Effector memory CD8-positive, alpha-beta T cell (primary cell): ENCODE measurements at places on chromosomes 16 and 17.

- H3K27me3 ChIP-seq, result peaks cover 73% of the 10 kb centered on the region
- H3K4me3 ChIP-seq, result no peak overlapping the region
- H3K27ac ChIP-seq, result no peak overlapping the region
These were observed 40.4 kb upstream of the NDRG4 start for GRCh38 chr16:58459344-58460218.

- H3K36me3 ChIP-seq, result no peaks in the 10 kb centered on the region
- H3K27me3 ChIP-seq, result no peaks in the 10 kb centered on the region
- DNase-seq, result no peak
- H3K4me3 ChIP-seq, result no peak overlapping the region
These were observed 33.0 kb downstream of the ANKFN1 start for GRCh38 chr17:56186222-56186786.

GRCh38 chr16:65538976-65539375, 417.1 kb upstream of the CDH11 start:
- H3K36me3 ChIP-seq, result peaks cover 4% of the 10 kb centered on the region
- no peak for DNase-seq
- H3K27me3 ChIP-seq, result no peaks in the 10 kb centered on the region
- no peaks in the 10 kb centered on the region for H3K4me1 ChIP-seq
- no peak overlapping the region for H3K4me3 ChIP-seq

DNA sequence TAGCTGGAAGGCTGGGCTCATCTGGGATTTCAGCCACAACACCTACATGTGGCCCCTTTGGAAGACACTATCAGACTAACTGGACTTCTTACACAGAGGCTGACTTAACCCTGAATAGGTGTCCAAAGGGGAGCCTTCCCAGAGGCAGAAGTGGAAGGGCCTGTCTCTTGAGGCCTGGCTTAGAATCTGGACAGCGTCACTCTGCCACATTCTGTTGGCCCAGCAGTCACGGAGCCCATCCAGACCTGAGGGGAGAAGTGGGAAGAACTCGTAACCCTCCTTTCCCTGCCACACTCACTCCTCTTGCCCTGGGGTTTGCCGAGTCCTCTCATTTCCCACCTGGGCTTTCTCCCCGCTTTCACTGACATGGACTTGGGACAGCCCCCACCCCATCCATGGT, 170.5 kb downstream of the C16orf95 start:
- H3K4me1 ChIP-seq, result no peaks in the 10 kb centered on the region
- H3K36me3 ChIP-seq, result no peaks in the 10 kb centered on the region
- no peak overlapping the region for H3K4me3 ChIP-seq
- no peak overlapping the region for H3K27ac ChIP-seq
- no peak for DNase-seq
- no peaks in the 10 kb centered on the region for H3K27me3 ChIP-seq

GRCh38 chr17:39663688-39664580, 1.2 kb upstream of the TCAP start:
- no peak overlapping the region for H3K4me3 ChIP-seq
- peak overlapping the region; percentile 57 for H3K27ac ChIP-seq
- peaks cover 11% of the 10 kb centered on the region for H3K36me3 ChIP-seq
- peaks cover 10% of the 10 kb centered on the region for H3K4me1 ChIP-seq

DNA sequence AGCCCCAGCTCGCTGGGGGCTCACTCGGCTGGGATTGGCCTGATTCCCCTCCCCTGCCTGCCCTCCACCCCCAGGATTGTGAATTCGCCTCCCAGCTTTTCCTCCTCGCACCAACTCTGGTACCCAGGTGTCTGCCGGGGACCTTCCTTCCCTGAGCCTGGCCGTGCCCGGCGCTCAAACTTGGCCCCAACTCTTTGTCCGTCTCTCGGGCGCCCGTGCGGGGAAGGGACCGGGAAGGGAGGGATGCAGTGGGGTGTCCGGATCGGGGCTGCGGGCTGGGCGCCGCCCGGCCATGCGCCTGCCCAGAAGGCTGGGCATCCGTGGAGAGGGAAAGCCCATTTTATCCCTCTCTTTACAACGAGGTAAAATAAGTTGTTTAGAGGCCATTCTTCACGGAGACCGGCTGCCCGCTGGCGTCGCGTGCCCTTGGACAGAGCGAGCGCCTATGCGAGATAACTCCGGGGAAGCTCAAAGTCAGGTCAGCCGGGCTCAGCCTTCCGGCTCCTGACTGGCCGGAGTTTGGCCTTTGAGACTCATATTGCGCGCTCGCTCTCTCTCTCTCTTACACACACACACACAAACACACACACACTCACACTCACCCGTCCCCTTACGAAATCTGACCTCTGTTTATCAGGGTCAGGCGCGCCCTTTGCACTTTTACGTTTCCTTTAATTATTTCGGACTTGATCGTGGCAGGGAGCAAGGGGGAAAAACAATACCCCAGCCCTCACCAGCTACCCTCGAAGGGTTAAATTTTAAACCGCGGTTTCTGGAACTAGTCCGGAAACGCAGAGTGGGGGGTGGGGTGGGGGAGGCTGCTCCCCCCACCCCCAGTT, 774 bp upstream of the MAF start:
- H3K27me3 ChIP-seq, result no peaks in the 10 kb centered on the region
- peaks cover 14% of the 10 kb centered on the region for H3K4me1 ChIP-seq
- H3K27ac ChIP-seq, result peak overlapping the region; percentile 90
- DNase-seq, result peak; percentile 5
- H3K4me3 ChIP-seq, result peak overlapping the region; percentile 92
- H3K36me3 ChIP-seq, result peaks cover 40% of the 10 kb centered on the region

DNA sequence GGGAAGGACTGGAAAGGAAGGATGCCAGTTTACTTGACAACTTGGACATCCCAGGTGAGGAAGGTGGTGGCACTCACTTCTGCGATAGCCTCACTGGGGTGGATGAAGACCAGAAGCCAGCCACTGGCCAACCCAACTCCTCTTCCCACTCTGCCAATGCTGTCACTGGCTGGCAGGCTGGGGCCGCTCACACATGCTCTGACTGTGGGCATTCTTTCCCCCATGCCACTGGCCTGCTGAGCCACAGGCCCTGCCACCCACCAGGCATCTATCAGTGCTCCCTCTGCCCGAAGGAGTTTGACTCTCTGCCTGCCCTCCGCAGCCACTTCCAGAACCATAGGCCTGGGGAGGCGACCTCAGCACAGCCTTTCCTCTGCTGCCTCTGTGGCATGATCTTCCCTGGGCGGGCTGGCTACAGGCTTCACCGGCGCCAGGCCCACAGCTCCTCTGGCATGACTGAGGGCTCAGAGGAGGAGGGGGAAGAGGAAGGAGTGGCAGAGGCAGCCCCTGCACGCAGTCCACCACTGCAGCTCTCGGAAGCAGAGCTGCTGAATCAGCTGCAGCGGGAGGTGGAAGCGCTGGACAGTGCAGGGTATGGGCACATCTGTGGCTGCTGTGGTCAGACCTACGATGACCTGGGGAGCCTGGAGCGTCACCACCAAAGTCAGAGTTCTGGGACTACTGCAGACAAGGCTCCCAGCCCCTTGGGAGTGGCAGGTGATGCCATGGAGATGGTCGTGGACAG, 4.5 kb downstream of the ZNF646 start:
- peaks cover 44% of the 10 kb centered on the region for H3K36me3 ChIP-seq
- H3K4me3 ChIP-seq, result no peak overlapping the region
- peak overlapping the region; percentile 75 for H3K27ac ChIP-seq
- DNase-seq, result no peak
- H3K4me1 ChIP-seq, result peaks cover 31% of the 10 kb centered on the region

DNA sequence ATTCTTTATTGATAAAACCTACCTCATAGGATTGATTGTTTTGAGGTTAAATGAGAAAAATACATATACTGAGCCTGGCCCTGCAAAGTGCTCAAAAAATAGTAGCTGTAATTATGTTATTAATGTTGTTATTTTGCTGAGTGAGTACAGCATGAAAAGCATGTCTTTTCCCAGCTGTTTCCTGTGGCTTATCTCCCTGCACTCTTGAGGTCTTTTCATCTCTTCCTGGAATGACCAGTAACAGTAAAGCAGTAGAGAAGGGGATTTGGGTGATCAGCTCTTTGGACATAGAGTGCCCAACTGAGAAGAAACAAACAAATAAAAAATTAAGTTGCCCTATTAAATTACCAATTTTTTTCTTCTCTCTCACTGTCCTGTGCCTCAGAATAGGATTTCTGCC, 53.7 kb downstream of the NFAT5 start:
- H3K27me3 ChIP-seq, result no peaks in the 10 kb centered on the region
- H3K4me1 ChIP-seq, result peaks cover 37% of the 10 kb centered on the region
- H3K36me3 ChIP-seq, result peaks cover 20% of the 10 kb centered on the region
- no peak for DNase-seq
- H3K27ac ChIP-seq, result peak overlapping the region; percentile 65

DNA sequence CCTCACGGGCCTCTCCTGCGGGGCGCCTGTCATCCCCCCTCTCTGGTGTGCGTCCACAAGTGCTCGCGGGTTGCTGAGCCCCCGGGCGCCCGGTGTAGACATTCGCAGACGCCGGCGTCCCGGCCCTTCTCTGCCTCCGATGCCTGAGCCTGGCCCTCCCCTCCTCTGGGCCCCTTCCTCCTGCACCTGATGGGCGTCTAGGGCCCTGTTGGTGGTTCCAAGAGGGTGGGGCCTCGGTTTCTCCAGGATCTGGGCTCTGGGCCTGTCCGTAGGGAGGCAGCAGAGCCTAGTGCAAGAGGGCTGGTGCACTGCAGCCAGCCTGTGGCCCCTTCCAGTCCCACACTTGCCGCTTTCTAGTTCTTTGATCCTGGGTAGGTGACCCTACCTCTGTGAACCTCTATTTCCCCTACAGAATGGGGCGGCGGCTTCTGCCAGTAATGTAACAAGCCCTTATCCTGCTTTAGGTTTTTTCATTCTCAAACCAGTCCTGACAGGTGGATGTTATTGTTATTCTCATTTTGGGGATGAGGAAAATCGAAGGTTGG, 623 bp downstream of the E4F1 start:
- H3K36me3 ChIP-seq, result peaks cover 19% of the 10 kb centered on the region
- no peaks in the 10 kb centered on the region for H3K27me3 ChIP-seq
- peak overlapping the region; percentile 78 for H3K4me3 ChIP-seq
- H3K27ac ChIP-seq, result peak overlapping the region; percentile 85
- DNase-seq, result peak; percentile 21

- no peaks in the 10 kb centered on the region for H3K4me1 ChIP-seq
- no peaks in the 10 kb centered on the region for H3K36me3 ChIP-seq
- H3K27ac ChIP-seq, result no peak overlapping the region
- peaks cover 7% of the 10 kb centered on the region for H3K27me3 ChIP-seq
These were observed 55.2 kb downstream of the CRISPLD2 start for GRCh38 chr16:84874983-84875382.

DNA sequence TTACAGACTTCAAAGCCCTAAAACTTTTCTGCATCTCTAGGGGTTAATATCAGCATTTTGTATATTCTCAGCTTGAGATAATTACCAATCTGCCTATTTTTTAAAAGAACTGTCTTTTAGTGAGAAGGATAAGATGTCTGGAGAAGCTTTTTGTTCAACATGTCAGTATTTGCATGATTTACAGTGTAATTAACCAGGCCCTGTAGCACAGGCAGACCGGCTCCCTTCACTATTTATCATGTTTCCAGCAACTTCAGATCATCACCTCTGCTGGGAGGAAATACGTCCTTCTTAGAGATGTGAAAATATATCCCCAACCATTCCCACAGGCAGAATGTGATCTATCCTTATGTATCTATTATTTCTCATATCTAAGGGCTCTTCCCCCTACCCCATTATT, 8.6 kb upstream of the DDX52 start:
- no peaks in the 10 kb centered on the region for H3K36me3 ChIP-seq
- no peak for DNase-seq
- no peaks in the 10 kb centered on the region for H3K4me1 ChIP-seq
- peaks cover 57% of the 10 kb centered on the region for H3K27me3 ChIP-seq
